ENCODE measurements at places on chromosomes 7 and 10.

DNA sequence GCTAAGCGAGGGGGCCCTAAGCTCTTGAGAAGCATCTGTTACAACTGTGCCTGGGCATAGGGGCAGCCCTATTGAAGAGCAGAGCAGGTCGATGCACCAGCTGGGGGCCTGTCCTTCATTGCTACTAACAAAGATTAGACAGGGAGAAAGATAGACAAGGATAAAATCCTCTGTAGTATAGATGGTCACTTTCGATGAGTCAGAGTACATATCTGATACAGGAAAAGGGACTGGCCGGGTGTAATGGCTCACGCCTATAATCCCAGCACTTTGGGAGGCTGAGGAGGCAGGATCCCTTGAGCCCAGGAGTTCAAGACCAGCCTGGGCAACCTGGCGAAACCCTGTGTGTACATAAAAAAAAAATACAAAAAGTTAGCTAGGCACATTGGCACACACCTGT lies 13.6 kb downstream of the OPTN start:
- DNase-seq: no peak

DNA sequence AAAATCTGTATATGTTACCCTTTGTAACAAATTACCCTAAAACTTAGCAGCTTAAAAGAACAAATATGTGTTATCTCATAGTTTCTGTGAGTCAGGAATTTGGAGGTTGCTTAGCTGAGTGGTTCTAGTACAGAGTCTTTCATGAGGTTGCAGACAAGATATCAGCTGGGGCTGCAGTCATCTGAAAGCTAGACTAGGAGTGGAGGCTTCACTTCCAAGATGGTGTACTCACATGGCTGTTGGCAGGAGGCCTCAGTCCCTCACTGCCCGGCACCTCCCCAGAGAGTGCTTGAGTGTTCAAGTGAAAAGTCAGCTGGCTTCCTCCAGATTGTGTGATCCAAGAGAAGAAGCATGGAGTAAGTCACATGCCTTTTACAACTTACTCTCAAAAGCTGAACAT lies 16.9 kb upstream of the GGCT start:
- no peak for DNase-seq

DNA sequence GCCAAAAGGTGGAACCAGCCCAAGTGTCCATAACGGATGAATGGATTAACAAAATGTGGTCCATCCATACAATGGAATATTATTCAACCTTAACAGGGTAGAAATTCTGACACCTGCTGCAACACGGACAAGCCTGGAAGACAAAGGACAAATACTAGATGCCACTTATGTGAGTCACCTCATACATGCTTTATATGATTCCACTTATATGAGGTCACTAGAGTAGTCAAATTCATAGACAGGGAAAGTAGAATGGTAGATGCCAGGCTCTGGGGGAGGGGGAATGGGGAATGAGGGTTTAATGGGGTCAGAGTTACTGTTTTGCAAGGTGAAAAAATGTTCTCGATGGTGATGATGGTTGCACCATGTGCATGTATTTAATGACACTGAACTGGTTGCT lies 34.0 kb upstream of the CYTH3 start:
- no peak for DNase-seq

GRCh38 chr7:474605-475424 lies 44.8 kb downstream of the PDGFA start:
- DNase-seq: no peak

GRCh38 chr10:55400075-55400849 lies 599.2 kb upstream of the PCDH15 start:
- no peak for DNase-seq

- no peak for DNase-seq
These were observed 40.9 kb downstream of the GPR37 start for GRCh38 chr7:124724507-124725192.

- DNase-seq: no peak
These were observed 120.1 kb downstream of the ARHGAP12 start for GRCh38 chr10:31808258-31809218.

- no peak for DNase-seq
These were observed 53.4 kb upstream of the CAMK2B start for GRCh38 chr7:44378744-44379143.

DNA sequence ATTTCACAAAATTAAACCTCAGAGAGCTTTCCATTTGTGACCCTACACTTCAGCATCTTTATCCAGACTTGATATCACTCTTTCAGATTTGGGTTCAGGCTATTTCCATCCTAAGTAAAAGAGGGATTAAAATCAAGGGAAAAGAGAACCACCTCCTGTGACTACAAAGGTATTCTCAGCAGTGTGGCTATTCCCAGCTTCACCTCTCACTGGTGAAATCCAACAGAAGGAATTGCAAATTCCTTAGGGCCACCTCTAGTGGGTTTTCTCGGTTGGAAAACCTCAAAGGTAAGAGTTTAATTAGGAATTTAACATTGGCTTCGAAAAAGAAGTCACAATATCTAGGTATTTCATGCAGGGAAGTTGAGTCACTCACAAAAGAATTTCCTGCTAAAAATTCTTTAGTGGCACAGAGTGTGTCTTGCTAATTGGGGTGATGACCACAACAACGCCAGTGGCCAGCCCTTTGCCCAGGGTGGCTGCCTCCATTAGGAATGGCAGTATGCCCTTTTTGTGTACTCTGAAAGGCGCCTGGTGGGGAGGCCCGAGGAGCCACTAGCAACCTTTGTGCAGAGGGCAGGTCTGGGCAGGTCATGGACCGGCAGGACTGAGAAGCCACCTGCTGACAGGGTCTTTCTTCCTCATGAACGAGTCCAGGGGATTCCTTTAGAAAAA lies 52.2 kb downstream of the SEM1 start:
- no peak for DNase-seq

DNA sequence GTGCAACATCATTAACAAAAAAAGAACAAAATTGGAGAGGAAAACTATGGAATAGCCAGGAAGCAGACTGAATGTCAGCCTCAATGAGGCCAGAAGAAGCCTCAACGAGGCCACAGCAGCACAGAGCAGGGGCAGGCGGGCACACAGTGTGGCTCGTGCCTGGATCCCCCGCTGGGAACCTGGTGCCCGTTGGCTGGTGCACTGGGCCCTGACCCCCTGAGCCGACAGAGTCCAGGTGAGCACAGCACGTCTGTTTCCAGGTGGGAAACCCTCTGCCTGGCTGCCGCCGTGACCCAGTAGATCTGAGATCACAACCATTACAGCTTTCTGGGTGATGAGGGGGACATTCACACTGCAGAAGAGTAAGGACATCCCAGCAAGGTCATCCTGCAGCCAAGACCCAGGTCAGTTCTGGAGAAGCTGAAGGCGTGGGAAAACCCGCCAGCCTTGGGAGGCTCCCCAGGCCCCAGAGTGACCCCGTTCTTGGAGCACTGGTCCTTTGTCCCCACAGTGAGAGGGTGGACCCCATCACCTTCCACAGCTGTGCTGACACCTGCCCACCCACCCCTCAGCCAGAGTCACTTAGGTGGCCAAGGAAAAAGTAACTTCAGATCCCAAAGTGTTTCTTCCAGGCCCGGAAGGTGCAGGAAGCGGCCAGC lies 222.1 kb downstream of the ADARB2 start:
- DNase-seq: peak; percentile 47

DNA sequence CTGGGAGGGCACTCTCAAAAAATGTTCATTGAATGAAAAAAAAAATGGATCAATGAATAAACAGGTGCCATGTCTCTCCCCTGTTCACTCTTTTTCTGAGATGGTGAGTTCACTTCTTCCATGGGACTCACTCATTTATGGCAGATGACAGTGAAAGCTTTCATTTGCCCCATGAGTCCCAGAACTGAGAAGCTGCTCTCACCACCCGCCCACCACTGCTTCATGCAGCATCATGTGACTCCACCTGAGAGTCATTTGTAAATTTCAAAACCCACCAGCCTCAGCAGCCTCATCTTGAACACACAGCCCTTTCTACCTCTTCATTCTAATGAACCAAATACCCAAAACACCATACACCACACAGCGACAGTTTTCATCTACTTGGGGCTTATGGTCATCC lies 64.9 kb downstream of the SCRN1 start:
- no peak for DNase-seq

GRCh38 chr7:6271060-6271658 lies 1.3 kb downstream of the CYTH3 start:
- DNase-seq: peak; percentile 85

DNA sequence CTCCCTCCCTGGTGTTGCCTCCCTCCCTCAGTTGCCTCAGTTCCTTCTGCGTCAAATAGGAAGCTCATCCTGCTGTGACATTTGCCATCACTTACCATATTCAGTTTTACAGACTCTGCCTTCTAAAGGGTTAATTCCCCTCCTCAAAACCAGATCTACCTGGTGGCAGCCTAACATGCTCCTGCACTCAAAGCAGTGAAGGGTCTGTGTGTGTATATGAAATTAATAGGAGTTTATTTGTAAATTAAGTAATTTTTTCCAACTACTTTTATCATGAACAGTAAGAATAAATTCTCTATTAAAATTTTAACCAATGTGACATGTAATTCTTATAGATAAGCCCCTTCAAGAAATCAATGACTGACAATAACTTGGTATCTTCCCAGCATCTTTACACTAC lies 158.6 kb upstream of the INSYN2A start:
- no peak for DNase-seq

DNA sequence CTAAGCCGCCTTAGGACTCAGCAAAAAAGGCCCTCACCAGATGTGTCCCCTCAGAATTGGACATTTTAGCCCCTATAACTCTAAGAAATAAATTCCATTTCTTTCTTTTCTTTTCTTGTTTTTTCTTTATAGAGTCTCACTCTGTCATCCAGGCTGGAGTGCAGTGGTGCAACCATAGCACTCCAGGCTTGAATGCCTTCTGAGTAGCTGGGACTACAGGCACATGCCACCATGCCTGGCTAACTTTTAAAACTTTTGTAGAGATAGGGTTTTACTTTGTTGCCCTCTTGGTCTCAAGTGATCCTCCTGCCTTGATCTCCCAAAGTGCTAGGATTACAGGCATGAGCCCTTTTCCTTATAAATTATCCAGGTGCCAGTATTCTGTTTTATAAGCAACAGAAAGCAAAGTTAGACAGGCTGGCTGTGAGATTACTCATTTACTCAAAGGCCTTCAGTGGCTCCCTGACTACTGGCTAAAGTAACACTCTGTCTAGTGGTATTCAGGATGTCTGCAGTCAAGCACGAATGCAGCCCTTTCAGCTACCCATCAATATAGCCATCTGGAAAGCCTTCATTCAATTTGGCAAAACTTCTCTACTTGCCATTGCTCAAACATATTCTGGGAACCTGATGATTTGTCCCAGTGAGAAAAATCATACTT lies 128.6 kb downstream of the ICA1 start:
- DNase-seq: no peak

DNA sequence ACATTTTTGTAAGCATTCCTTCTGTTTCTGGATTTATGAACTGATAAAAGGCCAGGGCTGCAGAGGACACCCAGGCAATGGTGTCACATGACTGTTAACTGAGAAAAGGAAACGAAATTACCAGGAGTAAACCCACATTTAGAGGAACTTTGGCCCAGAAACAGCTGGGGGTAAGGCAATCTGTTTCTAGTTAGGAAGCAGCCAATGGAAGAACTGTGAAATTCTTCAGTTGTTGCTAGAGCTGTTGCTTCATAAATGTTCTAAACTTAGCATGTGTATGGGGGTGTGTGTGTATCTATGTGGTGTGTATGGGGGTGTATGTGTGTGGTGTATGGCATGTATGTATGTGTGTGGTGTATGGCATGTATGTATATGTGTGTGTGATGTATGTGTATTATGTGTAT lies 11.8 kb upstream of the PDCD4 start:
- no peak for DNase-seq

DNA sequence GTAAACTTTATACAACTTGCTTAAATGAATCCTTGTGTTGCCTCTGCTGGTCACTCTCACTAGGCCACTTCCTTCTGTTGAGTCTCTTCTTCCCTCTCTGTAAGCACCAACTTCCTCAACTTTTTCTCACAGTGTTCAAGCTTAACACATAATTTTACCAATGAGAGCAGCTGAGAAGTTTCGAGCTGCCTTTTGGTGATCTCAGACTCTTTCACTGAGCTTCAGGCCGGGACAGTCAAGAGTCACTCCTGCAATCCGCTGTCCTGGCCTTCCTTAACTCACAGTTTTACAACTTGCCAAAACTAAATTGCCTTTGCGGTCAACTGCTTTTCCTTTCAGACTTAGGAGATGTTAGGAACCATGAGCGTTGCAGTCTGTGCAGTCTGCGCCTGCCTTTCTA lies 47.4 kb downstream of the PRPF18 start:
- DNase-seq: no peak

- DNase-seq: no peak
These were observed 90.1 kb downstream of the GRM3 start for GRCh38 chr7:86733783-86734182.

GRCh38 chr7:110573862-110574528 lies 516.9 kb upstream of the LRRN3 start:
- DNase-seq: no peak

- no peak for DNase-seq
These were observed 55.2 kb downstream of the HIPK2 start for GRCh38 chr7:139722604-139723003.

DNA sequence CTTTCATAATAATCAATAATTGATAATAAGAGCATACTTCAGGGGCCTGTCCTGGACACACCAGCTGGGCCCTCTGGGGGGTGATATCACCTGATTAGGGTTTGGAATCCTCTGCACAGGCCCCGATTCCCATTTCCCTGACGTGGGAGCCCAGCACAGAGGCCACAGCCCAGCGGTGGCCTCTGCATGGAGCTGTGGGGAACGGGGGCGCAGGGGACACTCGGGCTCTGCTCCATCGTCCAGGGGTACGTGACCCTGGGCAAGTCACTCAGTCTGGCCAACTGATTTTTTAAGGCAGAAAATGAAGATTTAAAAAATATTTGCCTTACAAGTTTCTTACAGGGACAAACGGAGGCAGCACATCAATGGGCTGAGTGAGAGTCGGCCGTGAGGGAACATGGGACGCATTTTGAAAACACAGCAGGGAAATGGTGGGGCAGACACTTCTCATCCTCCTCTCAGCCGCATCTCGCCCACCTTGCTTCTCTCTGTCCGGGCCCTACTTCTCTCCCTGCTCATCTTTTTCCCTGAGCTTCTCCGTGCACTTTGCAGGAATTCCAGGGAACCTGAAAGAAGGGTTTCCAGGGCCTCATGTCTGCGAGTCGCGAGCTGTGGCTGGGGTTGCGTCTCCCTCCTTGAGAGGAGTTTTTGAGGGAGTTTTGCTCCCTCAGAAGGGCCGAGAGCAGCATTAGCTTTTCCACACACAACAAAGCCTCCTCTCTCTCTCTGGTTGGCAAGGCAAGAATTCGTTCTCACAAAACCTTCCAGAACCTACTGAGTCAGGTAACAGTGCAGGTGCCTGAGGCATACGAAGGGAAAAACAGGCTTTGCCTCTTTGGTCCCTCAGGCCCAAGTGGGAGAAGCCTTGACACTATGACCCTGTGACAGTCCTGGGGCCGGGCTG lies 312.0 kb downstream of the WDR37 start:
- no peak for DNase-seq

GRCh38 chr10:59362959-59363381 lies 621 bp upstream of the FAM13C start:
- DNase-seq: peak; percentile 81

GRCh38 chr10:88064608-88065382 lies 201.4 kb downstream of the PTEN start:
- no peak for DNase-seq

DNA sequence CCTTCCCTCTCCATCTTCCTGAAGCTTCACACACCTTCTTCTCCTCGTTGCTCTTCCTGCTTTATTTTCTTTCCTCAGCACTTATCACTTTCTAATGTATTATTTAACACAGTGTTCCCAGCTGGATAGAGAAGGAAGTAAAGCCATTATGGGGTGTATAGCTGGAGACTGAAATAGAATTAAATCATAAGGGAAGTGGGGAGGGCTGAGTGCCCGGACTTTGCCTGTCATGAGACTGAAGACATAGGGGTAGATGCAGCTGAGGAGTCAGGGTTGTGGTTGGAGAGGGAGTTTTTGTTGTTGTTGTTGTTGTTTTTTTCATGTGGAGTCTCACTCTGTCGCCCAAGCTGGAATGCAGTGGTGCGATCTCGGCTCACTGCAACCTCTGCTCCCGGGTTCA lies 65.3 kb downstream of the GALNT11 start:
- DNase-seq: no peak
